ENCODE measurements at places on chromosomes 5 and 9.

DNA sequence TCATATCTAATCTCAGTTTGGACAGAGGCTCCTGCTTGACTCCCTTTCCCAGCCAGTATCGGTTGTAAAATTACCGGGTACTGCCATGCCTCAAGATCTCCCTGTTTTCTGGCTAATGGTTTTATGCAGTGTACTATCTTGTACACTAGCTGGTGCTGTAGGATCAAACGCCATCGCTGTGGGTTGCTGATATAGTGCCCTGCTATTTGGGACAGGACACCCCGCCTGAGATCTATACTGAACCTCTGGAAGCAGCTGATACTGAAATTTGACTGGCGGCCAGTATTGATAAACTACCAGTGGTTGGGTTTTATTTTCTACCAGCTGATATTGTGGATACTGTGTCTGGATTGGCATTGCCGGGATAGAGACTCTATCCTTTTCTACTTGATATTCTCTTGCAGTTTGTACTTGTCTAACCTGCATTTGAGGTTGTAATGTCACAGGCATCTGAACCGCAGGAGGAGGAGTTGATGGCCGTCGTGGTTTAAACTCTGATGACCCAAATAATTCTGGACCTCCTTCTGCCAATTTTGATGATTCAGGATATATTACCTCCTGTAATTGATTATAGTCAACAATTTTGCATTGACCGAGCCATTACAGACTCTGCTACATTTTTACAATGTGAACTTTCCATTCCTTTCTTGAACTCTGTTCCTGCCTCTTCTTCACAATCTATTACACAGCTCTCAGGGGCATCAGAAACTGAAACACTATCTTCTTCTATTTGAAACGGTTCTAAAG lies 112.5 kb upstream of the LARP1 start:
- DNase-seq: no peak

GRCh38 chr5:142900927-142901326 lies 130.8 kb downstream of the ARHGAP26 start:
- DNase-seq: no peak

GRCh38 chr5:146828385-146828784 lies 50.2 kb downstream of the PPP2R2B start:
- no peak for DNase-seq

GRCh38 chr5:119358901-119359603 lies 3.2 kb downstream of the TNFAIP8 start:
- no peak for DNase-seq

- DNase-seq: no peak
Observed at GRCh38 chr5:62341783-62342475, 35.9 kb downstream of the KIF2A start.

- no peak for DNase-seq
Observed at GRCh38 chr5:62922191-62922590, 343.6 kb downstream of the LRRC70 start.

DNA sequence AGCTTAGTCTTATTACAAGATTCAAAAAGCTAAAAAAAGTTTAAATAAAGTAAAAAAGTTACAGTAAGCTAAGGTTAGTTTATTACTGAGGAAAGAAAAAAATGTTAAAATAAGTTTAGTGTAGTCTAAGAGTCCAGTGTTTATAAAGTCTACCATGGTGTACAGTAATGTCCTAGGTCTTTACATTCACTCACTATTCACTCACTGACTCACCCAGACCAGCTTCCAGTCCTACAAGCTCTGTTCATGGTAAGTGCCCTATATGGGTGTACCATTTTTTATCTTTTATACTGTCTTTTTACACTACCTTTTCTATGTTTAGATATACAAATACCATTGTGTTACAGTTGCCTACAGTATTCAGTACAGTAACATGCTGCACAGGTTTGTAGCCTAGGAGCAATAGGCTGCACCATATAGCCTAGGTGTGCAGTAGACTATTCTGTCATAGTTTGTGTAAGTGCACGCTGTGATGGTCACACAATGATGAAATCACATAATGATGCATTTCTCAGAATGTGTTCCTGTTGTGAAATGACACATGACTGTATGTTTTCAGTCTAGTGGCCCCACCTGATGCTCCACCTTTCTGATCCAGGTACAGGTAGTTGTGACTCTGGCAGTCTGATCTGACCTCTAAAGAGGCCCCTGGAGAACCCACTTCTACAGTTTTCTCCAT lies 45.7 kb downstream of the SNX18 start:
- DNase-seq: no peak

GRCh38 chr5:56080375-56081052 lies 85.8 kb upstream of the IL6ST start:
- DNase-seq: no peak

DNA sequence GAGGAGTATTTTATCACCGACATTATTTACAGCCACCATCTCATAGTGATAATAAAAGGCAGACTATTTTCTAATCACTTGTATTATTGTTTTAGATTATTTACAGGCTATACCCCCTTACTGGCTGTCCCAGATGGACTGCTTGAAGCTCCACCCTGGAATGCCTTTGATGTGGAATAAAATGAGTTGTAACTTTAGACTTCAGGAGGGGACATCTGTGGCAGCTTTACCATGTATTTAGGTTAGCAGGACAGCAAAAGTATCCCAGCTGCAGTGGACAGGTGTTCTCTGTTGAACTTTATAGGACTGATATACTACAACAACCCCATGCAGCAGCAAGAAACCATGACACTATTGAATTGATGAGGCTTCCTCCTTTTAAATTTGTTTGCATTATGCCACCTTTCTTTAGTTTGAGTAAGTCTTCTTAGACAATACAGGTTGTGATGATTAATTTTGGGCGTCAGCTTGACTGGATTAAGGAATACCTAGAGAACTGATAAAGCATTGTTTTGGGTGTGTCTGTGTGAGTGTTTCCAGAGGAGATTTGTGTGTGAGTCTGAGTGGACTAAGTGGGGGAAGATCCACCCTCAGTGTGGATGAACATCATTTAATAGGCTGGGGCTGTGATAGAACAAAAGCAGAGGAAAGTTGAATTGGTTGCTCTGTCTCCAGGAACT lies 29.2 kb upstream of the C9orf57 start:
- DNase-seq: no peak

GRCh38 chr5:177496727-177497291 lies 595 bp downstream of the PDLIM7 start:
- peak; percentile 50 for DNase-seq

- DNase-seq: peak; percentile 34
Observed at GRCh38 chr5:95730730-95731570, at the start of gene RHOBTB3. Gene RHOBTB3 (plus strand): TSS chr5:95731336. CDS start chr5:95731683, 347 bp downstream.

DNA sequence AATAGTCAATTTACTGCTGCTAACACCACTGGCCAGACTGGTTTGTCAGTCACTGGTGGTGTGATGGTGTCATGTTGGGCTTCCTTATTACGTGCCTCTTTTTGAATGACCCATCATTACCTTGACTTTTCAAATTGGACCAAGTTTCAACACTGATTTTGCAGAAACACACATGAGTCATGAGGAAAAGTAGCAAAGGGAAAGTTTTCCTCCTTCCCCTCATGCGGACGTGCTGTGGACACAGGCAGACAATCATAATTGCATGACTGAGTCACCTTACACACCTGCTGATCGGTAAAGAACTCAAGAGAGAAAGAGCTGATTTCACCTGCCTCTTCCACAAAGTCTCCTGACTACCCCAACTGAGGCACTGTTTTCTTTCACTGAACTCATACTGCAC lies 324.5 kb downstream of the ARRDC3 start:
- no peak for DNase-seq

DNA sequence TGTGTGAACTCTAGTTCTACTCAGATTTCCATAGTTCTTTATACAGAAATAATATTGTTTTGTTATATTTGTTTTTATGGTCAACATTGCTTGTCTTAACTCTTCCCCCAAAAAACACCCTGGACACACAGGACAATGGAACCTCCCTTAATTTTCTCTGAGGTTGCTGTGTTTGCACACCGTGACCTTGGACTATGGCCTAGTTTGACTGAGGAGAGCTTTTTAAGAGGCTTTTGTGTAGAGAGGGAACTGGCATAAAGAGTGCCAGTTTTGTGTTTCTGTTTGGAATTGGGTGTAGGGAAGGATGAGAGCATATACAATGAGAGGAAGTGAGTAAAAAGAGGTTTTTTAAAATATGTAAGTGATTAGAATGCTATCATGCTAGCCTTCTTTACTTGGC lies 101.1 kb upstream of the MEF2C start:
- DNase-seq: no peak

DNA sequence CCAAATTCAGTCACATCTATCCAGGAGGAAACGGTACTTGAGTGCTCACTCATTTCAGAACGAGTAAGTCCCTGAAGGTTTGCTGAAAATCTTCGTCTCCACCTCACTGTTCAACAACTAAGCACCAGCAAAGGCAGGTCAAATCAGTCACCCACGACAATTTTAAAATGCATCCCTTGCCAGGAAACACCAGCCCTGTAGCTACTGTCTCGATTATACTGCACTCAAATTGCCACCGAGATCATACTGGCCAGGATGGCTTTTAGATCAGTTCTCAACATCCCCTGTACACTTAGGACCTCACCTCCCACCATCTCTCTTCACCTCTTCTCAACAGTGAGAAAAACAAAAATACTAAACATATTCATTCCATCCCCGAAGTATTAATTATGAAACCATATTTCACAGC lies 298.6 kb downstream of the AGTPBP1 start:
- DNase-seq: no peak

DNA sequence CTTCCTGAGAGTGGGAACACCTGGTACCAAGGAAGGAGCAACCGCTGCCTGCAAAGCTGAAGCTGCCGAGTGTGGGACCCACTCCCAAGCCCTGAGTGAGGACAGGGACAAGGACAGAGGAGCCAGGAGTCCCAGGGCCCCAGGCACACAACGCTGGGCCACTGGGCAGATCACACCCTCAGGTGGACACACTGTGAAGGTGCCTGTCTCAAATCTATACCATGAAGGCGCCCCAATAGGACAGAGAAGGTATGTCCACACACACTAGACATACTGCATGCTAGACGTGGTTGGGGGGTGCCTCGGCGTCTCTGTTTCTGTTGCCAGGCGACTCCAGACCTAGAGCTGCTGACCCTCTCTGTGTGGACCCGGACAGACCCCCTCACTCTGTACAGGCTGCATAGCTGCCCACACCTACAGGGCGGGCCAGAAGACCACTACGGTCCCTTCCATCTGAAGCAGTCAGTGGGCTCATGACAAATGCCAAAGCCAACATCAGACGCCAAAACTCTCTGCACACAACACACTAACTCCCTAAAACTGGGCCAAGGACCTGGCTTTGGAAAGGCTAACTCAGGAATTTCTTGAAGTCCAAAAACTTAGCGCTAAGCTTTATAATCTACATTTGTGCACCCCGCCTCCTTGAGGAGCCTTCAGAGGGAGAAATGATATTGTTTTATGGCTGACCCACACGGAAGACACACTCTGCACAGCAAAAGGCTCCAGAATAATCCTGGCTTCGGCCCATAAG lies 60.7 kb downstream of the ROR2 start:
- no peak for DNase-seq

GRCh38 chr9:127694890-127695720 lies 11.7 kb upstream of the CFAP157 start:
- no peak for DNase-seq

- no peak for DNase-seq
Observed at GRCh38 chr9:94911986-94912635, 185.6 kb downstream of the AOPEP start.

GRCh38 chr5:92371171-92371888 lies 988.2 kb upstream of the ARRDC3 start:
- no peak for DNase-seq

DNA sequence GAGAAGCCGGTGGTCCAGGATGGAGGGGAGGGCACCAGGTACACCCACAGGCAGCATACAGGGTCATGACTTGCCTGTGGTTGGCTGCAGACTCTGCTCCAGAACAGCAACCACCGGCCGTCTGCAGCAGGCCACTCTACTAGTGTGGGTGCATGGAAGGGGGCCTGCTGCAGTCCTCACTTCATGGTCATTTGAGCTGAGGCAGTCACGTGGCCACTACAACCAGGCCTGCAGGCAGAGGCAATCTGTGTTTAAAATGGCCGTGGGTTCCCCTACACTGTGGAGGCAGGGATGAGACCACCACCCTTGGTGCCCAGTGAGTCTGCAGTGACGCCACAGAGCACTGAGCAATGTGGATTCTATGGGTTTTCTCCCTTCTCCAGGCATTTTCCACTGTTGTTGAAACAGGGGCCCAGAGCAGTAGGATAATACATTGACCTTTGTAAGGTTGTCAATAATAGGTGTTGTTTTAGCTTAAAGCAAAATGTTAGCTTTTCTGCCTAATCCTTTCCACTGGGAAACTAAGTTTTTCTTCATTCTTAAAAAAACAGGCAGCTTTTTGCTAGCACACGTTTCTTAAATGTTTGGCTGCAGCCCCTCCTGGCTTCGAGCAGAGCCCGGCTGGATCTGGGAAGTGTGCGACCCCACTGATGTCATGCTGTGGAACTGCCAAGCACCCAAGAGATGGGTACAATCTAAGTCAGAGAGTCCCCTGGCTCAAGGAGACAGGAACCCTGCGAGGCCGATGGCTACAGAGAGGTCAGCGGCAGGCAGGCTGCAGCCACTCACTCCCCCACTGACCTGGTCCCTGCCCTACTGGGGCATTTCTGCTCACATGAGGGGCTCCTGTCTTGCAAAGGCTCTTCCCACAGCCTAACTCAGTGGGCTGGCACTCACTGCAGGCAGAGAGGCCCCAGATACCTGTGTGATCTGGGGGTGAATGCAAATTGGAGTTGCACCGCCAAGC lies 21.2 kb downstream of the GADD45G start:
- DNase-seq: no peak

DNA sequence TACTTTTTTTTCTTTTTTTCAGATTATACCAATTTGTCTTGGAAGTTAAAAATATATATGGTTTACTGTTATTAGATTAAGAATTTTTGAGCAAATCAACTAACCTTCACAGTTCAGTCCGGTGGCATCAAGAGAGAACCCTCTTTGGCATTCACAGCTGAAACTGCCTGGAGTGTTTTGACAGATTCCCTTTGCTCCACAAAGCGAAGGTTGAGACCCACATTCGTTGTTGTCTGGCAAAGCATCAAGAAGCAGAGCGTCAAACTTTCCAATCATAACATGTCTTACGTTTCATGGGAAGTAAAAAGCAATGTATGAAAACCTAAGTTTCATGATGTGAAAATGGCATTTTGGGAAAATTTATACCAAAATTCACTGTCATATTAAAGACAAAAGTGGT lies 190.2 kb downstream of the SLC12A2 start:
- no peak for DNase-seq

DNA sequence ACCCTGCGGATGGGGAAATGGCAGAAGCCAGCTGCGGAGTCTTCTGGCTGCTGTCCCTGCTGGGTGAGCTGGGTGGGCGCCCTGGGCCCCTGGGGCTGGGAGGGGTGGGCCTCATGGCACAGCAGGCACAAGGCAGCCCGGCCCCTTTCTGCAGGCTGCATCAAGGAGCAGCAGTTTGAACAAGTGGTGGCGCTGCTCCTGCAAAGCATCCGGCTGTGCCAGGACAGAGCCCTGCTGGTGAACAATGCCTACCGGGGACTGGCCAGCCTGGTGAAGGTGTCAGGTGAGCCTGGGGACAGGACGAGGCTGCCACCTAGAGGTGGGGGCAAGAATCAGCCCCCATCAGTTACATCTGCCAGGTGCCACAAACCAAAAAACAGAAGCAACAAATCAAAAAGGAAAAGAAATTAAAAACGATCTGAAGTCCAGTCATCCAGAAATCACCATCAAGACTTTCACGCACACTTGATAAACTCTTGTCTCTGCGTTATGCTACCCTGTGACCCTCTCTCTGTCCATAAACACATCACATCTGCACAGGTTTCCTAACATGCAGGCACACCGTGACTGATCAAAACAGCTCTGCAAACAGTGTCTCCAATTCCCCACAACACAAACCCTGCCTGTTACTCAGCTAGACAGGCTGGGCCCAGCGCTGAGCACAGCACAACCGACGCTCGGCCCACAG lies 13.9 kb downstream of the REXO4 start:
- DNase-seq: peak; percentile 62

GRCh38 chr9:93120846-93121315 lies 13.2 kb downstream of the NINJ1 start:
- DNase-seq: no peak

Measured in activated naive CD8-positive, alpha-beta T cell treated with anti-CD3 and anti-CD28 coated beads, Interleukin-2, amount 50 U/mL, for 24 hours (primary cell).